Ascending aorta (tissue), 2 donors: ENCODE measurements at places on chromosomes 2 and 18.

GRCh38 chr2:98749066-98749450 lies 18.1 kb upstream of the MGAT4A start:
- H3K36me3 ChIP-seq, result no peaks in the 10 kb centered on the region
- peak; percentile 70 for DNase-seq
- H3K4me3 ChIP-seq, result no peak overlapping the region

DNA sequence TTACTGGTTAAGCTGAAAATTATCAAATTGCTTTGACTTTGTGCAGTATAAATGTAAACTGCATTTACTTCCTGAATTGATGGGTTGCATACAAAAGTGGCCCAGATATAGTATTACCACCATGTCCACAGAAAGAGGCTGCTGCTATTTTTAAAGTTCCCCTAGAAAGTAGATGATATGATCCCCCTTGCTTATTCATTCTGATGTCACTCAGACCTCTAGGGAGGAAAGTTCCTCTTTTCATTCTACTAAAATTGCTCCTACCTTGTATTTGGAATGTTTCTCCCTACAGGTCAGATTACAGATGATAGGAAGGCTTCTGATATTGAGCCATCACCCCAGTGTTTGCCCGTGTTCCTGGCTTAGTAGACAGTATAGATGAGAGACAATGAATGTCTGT lies 247.6 kb upstream of the TNP1 start:
- no peaks in the 10 kb centered on the region for H3K36me3 ChIP-seq
- H3K4me1 ChIP-seq, result peaks cover 18% of the 10 kb centered on the region
- no peak for DNase-seq
- no peak overlapping the region for H3K27ac ChIP-seq

- no peak overlapping the region for H3K27ac ChIP-seq
- no peak overlapping the region for H3K4me3 ChIP-seq
- H3K27me3 ChIP-seq, result no peaks in the 10 kb centered on the region
- peaks cover 3% of the 10 kb centered on the region for H3K36me3 ChIP-seq
- DNase-seq, result no peak
Measured at GRCh38 chr2:151665959-151666358, 68.3 kb downstream of the NEB start.

- H3K4me1 ChIP-seq, result no peaks in the 10 kb centered on the region
- no peak overlapping the region for H3K4me3 ChIP-seq
- H3K27me3 ChIP-seq, result no peaks in the 10 kb centered on the region
- H3K36me3 ChIP-seq, result peaks cover 73% of the 10 kb centered on the region
- H3K27ac ChIP-seq, result no peak overlapping the region
Measured at GRCh38 chr2:127943186-127943585, 57.4 kb upstream of the AMMECR1L start.

GRCh38 chr2:46297546-46298271 lies 502 bp downstream of the EPAS1 start:
- H3K4me1 ChIP-seq, result peaks cover 6% of the 10 kb centered on the region
- H3K36me3 ChIP-seq, result no peaks in the 10 kb centered on the region
- peak; percentile 32 for DNase-seq
- no peaks in the 10 kb centered on the region for H3K27me3 ChIP-seq

- peak; percentile 14 for DNase-seq
- no peak overlapping the region for H3K4me3 ChIP-seq
Measured at GRCh38 chr2:160652236-160652635, 158.6 kb upstream of the RBMS1 start.

- H3K27me3 ChIP-seq, result no peaks in the 10 kb centered on the region
- H3K27ac ChIP-seq, result no peak overlapping the region
- no peak for DNase-seq
- H3K4me1 ChIP-seq, result no peaks in the 10 kb centered on the region
- no peak overlapping the region for H3K4me3 ChIP-seq
Measured at GRCh38 chr2:189504238-189504637, 63.0 kb downstream of the WDR75 start.

DNA sequence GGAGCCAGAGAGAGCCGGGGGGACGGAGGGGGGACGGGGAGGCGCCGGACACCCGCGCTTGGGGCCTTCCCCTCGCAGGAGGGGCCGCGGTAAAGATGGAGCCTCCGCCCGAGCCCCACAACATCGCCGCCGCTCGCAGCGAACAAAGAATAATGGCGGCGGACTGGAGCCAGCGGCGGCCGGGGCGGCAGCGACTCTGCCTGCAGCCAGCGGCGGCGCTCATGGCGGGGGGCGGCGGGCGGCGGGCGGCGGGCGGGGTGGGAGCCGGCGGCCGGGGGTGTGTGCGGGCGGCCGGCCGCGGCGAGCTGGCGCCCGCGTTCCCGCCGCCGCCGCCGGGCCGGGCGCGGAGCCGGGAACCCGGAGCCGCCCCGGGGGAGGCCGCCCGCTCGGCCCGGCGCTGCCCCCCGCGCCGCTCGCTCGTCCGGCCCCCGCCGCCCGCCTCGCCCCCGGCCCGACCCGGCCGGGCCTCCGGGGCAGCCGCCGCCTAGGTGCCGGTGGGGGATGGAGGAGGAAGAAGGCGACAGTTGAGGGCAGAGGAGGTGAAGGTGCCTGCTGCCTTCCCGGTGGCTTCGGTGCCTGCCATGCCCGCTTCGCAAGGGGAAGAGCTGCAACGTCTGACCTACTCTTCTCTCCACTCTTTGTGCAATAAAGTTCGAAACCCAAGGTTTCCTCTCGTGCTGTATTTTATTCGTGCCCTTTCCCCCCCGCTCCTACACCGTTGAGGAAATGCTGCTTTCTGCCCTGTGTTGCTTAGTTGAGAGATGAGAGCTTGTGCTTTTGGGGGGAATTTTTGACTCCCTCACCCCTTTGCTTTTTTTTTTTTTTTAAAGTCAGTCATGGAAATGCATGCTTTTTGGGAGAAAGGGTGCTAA lies 634 bp downstream of the CREB1 start:
- DNase-seq, result no peak
- peaks cover 7% of the 10 kb centered on the region for H3K4me1 ChIP-seq

DNA sequence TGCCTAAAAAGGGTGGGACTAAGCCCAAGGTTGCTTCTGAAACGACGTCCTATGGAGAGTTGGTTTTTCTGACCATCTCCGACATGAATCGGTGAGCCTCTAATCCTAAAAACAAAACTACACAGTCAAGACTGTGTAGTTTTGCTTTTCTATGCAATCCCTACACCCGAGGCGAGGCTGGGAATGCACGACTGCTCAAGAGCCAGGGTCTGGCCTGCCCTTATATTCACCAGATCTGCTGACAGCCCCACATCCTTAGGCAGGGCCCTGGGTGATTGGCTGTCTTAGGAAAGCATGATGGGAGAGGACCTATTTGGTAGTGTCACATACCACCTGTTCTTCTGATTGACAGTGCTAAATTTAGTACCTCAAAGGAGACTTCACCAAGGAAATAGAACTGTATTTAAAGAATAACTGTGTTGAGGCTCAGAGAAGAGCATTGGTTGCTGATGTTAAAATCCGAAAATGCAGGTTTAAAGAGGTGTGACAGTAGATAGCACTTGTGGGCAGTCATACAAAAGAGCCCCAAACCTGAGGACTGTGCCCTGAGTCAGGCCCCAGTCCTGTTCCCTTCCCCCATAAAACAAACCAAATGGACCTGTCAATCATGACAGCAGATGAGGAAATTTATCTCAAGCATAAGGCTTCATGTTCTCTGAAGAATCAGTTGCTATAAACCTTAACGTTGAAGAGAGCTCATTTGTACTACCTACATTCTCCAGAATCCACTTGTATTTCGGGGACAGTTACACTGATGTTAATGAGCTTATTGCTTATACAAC lies at the start of gene TTN:
Gene TTN, minus strand, starts transcription at position 197 of the 782 bp plus-strand sequence. CDS start 2,781 bp downstream, outside the sequence.
- no peak within 1 kb of the TSS for H3K27ac ChIP-seq
- H3K4me1 ChIP-seq, result no peaks in the 10 kb centered on the region
- H3K27me3 ChIP-seq, result no peaks in the 10 kb centered on the region
- no peak for DNase-seq

GRCh38 chr2:173064151-173064805 lies 11.4 kb upstream of the MAP3K20 start:
- no peak for DNase-seq
- H3K27ac ChIP-seq, result no peak overlapping the region
- H3K27me3 ChIP-seq, result no peaks in the 10 kb centered on the region

- H3K4me1 ChIP-seq, result no peaks in the 10 kb centered on the region
- no peaks in the 10 kb centered on the region for H3K36me3 ChIP-seq
- DNase-seq, result no peak
- H3K27ac ChIP-seq, result no peak overlapping the region
Measured at GRCh38 chr2:149161481-149162225, 123.2 kb downstream of the LYPD6B start.

DNA sequence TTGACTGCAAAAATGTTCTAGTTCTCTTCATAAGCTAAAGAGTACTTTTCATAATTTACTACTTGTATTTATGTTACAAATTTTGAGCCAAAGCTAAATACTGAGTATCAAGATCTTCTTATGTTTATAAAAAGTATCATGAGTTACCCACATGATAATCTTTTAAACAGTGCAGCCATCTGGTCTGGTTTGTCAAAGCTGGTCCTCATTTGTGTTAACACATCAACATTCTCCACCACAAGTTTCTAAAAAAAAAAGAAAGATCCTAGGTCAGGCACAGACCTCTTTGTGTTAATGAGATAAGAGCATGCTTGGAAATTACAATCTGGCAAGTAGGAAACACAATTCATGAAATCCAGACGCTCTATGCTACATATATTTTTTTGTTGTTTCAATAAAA lies 75.5 kb upstream of the FRZB start:
- H3K4me1 ChIP-seq, result no peaks in the 10 kb centered on the region
- no peak overlapping the region for H3K27ac ChIP-seq
- no peak overlapping the region for H3K4me3 ChIP-seq
